Caco-2 (cell line): ENCODE measurements at places on chromosomes 11 and 22. TPM values are rescaled to one million over a fixed set of nuclear protein-coding genes. Genes with fewer than 3 reads are reported as not detected.

DNA sequence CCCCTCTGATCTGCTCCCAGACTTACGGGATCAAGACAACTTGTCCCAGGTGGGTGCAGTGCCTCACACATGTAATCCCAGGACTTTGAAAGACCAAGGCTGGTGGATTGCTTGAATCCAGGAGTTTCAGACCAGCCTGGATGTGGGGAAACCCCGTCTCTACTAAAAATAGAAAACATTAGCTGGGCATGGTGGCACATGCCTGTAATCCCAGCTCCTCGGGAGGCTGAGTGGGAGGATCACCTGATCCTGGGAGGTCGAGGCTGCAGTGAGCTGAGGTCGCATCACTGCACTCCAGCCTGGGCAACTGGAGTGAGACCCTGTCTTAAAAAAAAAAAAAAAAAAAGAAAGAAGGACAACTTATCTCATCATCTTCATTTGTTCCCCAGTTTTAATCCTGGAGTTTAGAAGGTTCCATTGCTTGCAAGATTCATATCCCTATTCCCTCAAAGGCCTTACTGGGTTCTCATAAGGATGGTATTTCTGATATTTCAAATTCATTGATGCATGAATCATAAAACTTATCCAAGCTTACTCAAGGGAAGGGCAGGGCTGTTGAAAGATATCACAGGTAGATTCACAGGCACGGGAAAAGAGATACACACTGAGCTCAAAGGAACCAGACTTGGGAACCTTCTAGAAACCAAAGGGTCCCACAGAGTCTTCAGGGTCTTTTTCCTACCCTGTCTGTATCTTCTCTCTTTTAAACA lies 14.6 kb downstream of the ENDOD1 start:
- no peak overlapping the region for H3K4me3 ChIP-seq
- H3K4me1 ChIP-seq: peaks cover 20% of the 10 kb centered on the region
- no peak overlapping the region for H3K27ac ChIP-seq
- no peaks in the 10 kb centered on the region for H3K27me3 ChIP-seq
- H3K36me3 ChIP-seq: no peaks in the 10 kb centered on the region; the same call in 1 of the 2 replicates

GRCh38 chr11:121250843-121251242 lies 41.7 kb upstream of the SC5D start:
- no peak overlapping the region for H3K27ac ChIP-seq
- H3K4me3 ChIP-seq: no peak overlapping the region
- H3K4me1 ChIP-seq: peaks cover 11% of the 10 kb centered on the region
- H3K27me3 ChIP-seq: no peaks in the 10 kb centered on the region
- peak; percentile 27 for DNase-seq

DNA sequence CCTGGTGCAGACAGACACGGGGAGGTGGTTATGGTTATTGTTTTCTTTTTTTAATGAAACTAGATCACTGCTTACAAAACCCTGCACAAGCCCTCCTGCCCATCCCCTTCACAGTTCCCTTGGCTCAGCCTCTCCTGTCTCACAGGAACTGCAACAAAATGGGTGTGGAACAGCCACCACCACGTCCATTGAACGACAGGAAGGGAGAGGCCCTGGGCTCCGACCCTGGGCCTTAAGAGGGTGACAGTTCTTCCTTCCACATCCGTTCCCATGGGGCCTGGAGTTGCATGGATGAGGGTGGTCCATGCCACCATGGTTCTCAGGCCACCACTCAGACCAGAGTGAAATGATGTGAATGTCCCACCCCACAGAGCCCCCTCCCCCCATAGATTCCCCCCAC lies 15.7 kb downstream of the PRPF19 start:
- H3K27ac ChIP-seq: no peak overlapping the region
- no peaks in the 10 kb centered on the region for H3K27me3 ChIP-seq
- no peaks in the 10 kb centered on the region for H3K36me3 ChIP-seq
- DNase-seq: no peak
- no peak overlapping the region for H3K4me3 ChIP-seq

DNA sequence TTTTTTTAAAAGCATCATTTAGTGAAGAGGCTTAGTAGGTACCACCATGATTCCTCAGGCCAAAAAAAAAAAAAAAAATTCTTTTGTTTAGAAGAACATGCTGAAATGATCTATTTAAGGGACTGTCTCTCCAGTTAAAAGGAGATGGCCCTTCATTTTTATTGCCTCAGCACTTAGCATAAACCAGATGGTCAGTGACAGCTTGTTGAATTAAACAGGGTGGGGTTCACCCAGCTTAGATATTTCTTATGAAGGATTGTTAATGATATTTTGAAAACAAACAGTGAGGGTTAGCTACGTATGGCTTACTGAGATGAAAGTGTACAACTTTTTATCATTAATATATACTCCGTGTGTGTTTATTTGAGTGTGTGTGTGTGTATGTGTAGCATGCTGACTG lies 203.7 kb downstream of the FAM181B start:
- H3K27me3 ChIP-seq: 0 out of 2 replicates have a peak, but pooled peaks cover 1% of the 10 kb centered on the region
- H3K27ac ChIP-seq: no peak overlapping the region
- no peak for DNase-seq
- no peaks in the 10 kb centered on the region for H3K4me1 ChIP-seq
- H3K4me3 ChIP-seq: no peak overlapping the region
- H3K36me3 ChIP-seq: no peaks in the 10 kb centered on the region

GRCh38 chr11:102456381-102456780 lies 3.8 kb upstream of the TMEM123 start:
- H3K36me3 ChIP-seq: no peaks in the 10 kb centered on the region
- no peak overlapping the region for H3K27ac ChIP-seq
- no peaks in the 10 kb centered on the region for H3K27me3 ChIP-seq
- DNase-seq: no peak
- H3K4me1 ChIP-seq: peaks cover 25% of the 10 kb centered on the region

Gene ARFIP2
- 94.6 and 100 TPM in 2 replicates for total RNA-seq

DNA sequence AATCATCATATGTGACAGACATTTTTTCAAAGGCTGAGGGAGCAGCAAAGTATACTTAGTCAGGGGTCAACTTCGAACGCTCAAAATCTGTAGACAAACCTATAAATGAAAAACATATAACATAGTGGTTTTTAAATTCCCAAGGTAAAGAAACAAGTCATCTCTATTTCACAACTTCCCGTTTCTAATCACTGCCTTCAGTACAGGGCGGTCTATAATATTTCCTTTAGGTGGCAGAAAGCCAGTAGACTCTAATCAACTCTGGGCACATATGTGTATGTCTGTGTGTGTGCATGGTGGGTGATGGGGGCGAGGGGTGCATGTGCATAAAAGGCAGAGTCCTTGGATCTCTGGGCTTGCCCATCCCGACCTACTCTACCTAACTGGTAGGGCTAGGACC lies 55.0 kb upstream of the ARFGAP3 start:
- no peak overlapping the region for H3K27ac ChIP-seq
- H3K27me3 ChIP-seq: no peaks in the 10 kb centered on the region
- no peak for DNase-seq
- H3K4me3 ChIP-seq: no peak overlapping the region
- peaks cover 32% of the 10 kb centered on the region for H3K4me1 ChIP-seq
- H3K36me3 ChIP-seq: peaks cover 4% of the 10 kb centered on the region

Gene TMEM25
- total RNA-seq: 53.8 and 63.1 TPM in 2 replicates

DNA sequence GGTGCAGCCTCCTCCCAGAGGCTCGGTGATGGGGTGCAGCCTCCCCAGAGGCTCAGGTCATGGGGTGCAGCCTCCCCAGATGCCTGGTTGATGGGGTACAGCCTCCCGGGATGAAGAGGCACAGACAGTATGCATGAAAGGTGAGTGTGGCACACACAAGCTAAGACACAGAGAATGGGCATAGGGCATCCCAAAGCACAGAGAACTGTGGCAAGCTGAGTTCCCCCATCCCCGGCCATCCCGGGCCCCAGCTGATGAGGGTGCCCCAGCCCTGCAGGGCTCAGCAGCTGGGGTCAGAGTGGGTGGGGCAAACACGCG lies 4.8 kb upstream of the SYT8 start:
- no peak overlapping the region for H3K4me3 ChIP-seq
- H3K27ac ChIP-seq: peak overlapping the region; percentile 98
- H3K27me3 ChIP-seq: no peaks in the 10 kb centered on the region
- H3K4me1 ChIP-seq: peaks cover 87% of the 10 kb centered on the region
- no peaks in the 10 kb centered on the region for H3K36me3 ChIP-seq
- DNase-seq: no peak
